Activated T-helper 1 cell treated with anti-CD3 and anti-CD28 coated beads, Interleukin-12 subunit alpha, Interleukin-12 subunit beta, Interleukin-2, Interleukin-4 antibody, amounts not matched to agents 30 ng/mL and 10 ng/mL and 1 ng/mL, durations not matched to agents 14 hours and 24 hours and 36 hours (primary cell): ENCODE measurements at places on chromosomes 12 and 14. TPM values are rescaled to one million over a fixed set of nuclear protein-coding genes. Genes with fewer than 3 reads are reported as not detected.
A peak's percentile ranks its signal among the peaks of the same experiment; 100 is the strongest.

GRCh38 chr12:108335349-108336119 lies 3.6 kb downstream of the CMKLR1 start:
- no peak for DNase-seq

Gene CCDC177
- 0.08 TPM in 1 of 2 replicates, not detected in the other for total RNA-seq

Gene HOXC10
- total RNA-seq = not detected in 2 replicates

GRCh38 chr12:41437563-41437962 lies 249.4 kb downstream of the PDZRN4 start:
- no peak for DNase-seq

- no peak for DNase-seq
Observed at GRCh38 chr14:91693346-91693745, 38.5 kb downstream of the CATSPERB start.

Gene INHBE
- total RNA-seq = 0.22 and 0.41 TPM in 2 replicates

- no peak for DNase-seq
Observed at GRCh38 chr12:117967043-117967442, 1.7 kb downstream of the KSR2 start.

Gene PLBD1
- not detected in 2 replicates for total RNA-seq

DNA sequence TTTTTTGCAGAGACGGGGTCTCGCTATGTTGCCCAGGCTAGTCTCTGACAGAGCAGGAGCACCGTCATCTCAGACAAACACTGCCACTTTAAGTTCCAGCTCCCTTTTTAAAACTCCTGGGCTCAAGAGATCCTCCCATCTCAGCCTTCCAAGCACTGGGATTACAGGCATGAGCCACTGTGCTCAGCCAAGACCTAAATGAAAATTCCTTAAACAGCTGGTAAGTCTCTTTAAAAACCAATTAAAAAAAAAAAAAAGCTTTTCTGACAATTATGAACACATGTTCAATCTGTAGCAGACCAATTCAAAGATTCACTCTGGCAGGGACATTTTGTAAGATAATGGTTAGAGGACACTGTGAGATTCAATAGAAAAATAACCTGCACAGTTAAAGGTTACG lies 77.8 kb downstream of the HECTD4 start:
- no peak for DNase-seq

Gene SRRM4
- not detected in 2 replicates for total RNA-seq

Gene TAS2R30
- 3.8 and 4.5 TPM in 2 replicates for total RNA-seq

Gene IL22
- 3.4 TPM in 2 replicates for total RNA-seq

- no peak for DNase-seq
Observed at GRCh38 chr12:73342733-73343132, 1070.6 kb downstream of the TRHDE start.

DNA sequence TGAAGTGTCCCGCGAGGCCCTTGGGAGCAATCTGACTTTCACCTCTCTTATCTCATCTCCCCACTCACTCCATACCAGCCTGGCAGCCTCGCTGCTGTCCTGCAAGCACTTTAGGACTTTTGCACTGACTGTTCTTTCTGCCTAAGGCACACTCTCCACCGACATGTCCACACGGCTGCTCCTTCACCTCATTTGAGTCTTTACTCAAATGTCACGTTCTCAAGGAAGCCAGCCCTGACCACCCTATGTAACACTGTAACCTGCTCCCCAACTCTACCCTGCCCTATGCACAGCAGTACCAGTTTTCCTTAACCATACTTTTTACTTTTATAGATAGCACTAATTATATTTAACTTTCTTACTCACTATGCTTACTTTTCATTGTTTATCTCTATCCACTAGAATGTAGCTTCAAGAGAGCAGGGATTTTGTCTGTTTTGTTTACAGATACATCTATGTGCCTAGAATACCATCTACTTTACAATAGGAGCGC lies 32.0 kb downstream of the PRKD1 start:
- DNase-seq = no peak

GRCh38 chr14:99183311-99183710 lies 88.7 kb downstream of the BCL11B start:
- no peak for DNase-seq

- no peak for DNase-seq
Observed at GRCh38 chr14:77667331-77667730, 40.5 kb downstream of the ALKBH1 start.

Gene ACYP1
- 37.9 and 43.0 TPM in 2 replicates for total RNA-seq

DNA sequence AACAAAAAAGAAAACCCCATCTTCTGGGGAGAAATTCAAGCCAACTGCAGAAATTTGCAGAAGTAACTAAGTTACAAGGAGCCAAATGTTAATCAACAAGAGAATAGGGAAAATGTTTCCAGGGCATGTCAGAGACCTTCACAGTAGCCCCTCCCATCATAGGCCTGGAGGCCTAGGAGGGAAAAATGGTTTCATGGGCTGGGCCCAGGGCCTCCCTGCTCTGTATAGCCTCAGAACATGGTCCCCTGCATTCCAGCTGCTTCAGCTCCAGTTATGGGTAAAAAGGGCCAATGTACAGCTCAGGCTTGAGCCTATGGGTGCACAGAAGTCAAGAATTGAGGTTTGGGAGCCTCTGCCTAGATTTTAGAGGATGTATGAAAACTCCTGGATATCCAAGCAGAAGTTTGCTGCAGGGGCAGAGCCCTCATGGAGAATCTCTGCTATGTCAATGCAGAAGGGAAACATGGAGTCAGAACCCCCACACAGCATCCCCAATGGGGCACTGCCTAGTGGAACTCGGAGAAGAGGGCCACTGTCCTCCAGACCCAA lies 260.9 kb downstream of the DUSP6 start:
- no peak for DNase-seq

Gene NID2
- 0.16 and 0.34 TPM in 2 replicates for total RNA-seq

Gene PIP4K2C
- total RNA-seq = 22.8 and 25.7 TPM in 2 replicates

Gene YY1
- 109 and 110 TPM in 2 replicates for total RNA-seq

Gene PGAM5
- 107 and 111 TPM in 2 replicates for total RNA-seq

DNA sequence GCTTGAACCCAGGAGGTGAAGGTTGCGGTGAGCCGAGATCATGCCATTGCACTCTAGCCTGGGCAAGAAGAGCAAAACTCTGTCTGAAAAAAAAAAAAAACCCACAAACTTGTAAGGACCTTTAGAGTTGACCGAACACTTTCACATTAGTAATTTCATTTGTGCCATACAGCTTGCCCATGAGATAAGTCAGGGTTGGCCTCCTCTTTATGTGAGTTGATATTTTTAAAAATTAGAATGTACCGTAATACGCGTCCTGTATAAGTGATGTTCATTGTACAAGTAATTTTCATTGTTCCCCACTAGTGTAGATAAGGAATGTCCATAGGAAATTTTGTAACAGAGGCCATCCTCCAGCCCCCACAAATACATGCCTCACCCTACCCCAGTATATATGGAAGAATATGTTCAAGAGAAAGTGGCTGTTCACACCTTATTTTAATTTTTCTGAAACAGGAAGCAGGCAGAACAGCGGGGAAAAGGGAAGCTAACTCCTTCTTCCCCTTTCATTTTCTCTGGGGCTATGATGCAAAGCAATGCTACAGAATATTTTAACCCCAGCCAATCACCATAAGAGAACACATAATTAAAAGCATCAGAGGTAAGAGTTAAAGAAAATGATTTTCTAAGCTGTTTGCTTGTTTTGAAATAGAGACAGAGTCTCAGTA lies 31.9 kb upstream of the HIF1A start:
- DNase-seq = no peak

GRCh38 chr14:37594238-37594970 lies 645 bp downstream of the FOXA1 start:
- DNase-seq = no peak

- no peak for DNase-seq
Observed at GRCh38 chr12:107533218-107533617, 152.4 kb upstream of the PWP1 start.

DNA sequence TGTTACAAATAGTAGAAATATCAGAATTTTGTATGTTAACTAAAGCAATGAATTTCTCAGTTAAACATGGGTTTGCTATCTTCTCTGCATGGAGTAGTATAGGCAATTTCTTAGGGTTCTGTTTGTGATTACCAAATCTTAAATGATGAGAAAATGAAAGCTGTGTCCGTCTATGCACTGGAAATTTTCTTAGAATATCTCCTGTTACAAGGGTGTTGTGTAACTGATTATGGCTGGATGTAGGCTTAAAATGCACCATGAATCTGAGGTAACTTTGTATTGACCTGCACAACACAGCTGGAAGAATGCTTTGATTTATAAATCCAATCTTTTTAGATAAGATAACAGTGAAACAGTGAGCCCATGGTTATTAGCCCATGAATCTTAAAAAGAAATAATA lies 17.8 kb downstream of the TRIP11 start:
- no peak for DNase-seq

GRCh38 chr14:21136024-21136423 lies 19.8 kb downstream of the OR5AU1 start:
- DNase-seq = no peak

DNA sequence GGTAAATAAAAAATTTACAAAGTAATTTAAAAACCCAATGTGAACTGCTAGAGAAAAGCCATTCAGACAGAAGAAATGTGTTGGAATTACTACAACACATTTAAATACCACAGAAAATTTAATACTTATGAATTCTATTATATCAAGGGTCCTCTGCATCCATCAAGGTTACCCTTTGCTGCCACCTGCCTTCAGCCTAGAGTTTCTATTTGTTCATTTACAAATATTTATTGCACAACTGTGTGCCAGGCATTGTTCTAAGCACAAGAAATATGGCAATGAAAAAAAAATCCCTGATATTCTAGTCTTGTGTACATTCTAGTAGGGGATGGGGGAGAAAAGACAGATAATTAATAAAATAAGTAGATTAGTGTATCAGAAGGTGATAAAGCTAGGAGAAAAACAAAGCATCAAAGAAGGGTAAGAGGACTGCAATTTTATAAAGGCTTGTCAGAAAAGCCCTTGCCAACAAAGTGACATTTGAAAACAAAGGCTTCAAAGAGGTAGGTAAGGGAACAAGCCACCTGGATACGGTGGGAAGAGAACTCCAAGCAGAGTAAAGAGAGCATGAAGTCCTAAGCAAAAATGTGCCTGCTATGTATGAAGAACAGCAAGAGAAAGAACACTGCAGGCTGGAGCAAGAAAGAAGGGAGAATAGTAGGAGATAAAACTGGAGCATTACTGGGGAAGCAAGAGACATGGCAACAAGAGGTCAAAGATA lies 59.1 kb upstream of the SLC6A13 start:
- no peak for DNase-seq

GRCh38 chr14:20438664-20439063 lies 2.7 kb upstream of the KLHL33 start:
- DNase-seq = no peak

GRCh38 chr14:98140862-98141530 lies 1131.0 kb downstream of the BCL11B start:
- no peak for DNase-seq

DNA sequence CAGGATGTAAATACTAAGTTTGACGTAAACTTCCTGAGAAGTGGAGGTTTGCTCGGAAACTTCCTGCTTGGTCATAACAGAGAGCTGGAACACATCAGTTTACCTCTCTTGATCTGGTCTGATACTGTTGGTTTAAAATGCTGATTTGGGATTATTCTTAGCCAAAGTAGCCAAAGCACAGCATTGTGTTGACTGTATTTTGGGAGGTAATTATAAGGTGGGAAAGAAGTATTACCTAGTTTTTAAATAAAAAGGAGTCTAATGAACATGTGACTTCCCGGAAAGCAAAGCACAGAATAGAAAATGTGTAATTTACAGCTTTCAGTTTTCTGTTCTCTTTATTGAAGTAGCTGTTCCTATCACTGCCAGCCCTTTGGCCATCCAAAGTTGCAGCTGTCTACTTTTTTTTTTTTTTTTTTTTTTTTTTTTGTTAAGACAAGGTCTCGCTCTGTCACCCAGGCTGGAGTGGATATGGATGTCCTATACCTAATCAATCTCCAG lies 52.2 kb upstream of the SRP54 start:
- peak; percentile 14 for DNase-seq

DNA sequence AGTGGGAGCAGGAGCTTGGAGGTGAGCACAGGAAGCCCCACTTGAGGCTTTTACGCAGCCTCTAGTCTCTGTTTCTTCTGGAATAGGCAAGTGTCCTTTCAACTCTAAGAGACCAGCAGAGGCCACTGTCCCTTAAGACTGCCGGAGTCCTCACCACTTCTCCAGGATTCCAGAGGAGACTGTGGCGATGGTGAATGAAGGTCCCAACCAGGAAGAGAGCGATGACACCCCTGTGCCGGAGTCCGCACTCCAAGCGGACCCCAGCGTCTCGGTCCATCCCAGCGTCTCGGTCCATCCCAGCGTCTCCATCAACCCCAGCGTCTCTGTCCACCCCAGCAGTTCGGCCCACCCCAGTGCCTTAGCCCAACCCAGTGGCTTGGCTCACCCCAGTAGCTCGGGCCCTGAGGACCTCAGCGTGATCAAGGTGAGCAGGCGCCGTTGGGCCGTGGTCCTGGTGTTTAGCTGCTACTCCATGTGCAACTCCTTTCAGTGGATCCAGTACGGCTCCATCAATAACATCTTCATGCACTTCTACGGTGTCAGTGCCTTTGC lies 442 bp downstream of the FLVCR2 start:
- no peak for DNase-seq

Gene KRT72
- not detected in 2 replicates for total RNA-seq

GRCh38 chr14:69710378-69710777 lies 56.6 kb upstream of the SRSF5 start:
- DNase-seq = no peak

GRCh38 chr12:114955414-114956014 lies 271.5 kb upstream of the TBX3 start:
- no peak for DNase-seq

Gene KCNA1
- not detected in 2 replicates for total RNA-seq

DNA sequence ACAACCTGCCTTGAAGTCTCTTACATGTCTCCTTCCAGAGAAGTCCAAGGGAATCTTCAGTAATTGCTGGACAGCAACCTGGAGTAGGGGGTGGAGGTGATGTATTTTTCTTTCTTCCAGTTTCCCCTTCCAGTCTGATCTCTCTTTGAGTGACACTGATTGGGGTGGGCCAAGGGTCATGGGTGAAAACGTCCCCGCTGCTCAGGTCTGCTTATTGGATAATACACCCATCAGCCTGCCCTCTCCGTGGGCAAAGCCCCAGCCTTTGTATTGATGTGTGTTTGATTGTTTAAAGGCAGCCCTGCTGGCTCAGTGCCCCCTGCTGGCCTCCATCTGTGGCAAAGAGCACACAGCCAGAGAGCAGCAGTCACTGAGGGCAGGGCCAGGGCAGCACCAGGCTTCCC lies 35.7 kb upstream of the ATP2A2 start:
- DNase-seq = peak; percentile 11

DNA sequence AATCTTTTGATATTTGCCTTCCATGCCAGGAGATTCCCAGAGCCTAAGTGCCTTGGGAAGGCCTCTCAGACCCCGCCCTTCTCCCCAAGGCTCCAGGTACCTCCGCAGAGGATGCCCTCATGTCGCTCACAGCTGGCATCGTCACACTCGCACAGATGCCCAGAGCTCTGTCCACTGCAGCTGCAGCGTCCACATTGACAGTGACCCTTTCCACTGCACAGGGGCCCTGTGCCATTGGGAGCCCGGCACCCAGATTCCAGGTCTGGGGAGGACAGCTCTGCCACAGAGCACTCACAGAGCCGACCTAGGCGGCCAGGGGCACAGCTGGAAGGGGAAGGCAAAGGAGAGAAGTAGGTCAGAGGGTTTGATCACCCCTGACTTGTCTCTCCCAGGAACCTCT lies 12.3 kb upstream of the CSAD start:
- DNase-seq = no peak
